ENCODE measurements at places on chromosomes 12 and 14.
A peak's percentile ranks its signal among the peaks of the same experiment; 100 is the strongest.

DNA sequence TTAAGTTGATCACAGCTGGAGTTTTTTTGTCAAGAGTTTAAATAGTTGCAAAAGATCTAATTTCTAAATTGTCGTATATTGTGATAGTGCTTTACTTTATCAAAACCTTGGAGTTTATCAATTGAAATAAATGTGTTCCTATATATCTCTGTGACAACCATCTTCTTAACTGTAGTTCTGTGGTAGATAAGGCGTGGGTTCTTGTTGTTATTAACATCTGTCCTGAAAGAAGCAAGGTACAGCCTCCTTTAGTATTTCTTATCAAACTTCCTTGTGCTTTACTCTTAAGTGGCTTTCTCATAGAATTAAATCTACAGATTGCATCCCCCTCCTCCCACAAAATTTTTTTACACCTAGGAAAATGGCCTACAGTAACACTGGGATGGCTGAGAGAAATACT, 7.3 kb downstream of the SCYL2 start:
- no peak for DNase-seq

DNA sequence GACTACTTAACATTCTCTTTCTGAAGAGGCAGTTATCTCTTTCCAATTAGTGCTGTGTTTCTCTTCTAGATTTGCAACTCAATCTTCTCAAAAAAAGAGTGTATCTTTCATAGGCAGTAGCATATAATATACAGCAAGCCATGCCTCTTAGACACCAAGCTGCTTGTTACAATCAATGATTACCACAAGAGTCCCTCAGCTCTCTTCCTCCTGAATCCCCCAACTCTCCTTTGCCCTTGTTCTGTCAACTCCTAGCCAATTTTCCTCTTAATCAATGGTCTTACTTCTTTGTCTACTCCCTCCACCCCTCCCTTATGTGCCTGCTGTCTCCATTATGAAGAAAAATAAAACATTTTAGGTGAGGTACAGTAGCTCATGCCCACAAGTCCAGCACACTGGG, 2.6 kb downstream of the TMTC1 start:
- no peak for DNase-seq

- DNase-seq = no peak
Observed at GRCh38 chr12:52006726-52007157, at the start of gene TAMALIN. TAMALIN (plus strand) TSS chr12:52006946; CDS start chr12:52007020, 74 bp downstream.

- peak; percentile 75 for DNase-seq
Observed at GRCh38 chr12:110619534-110619953, 5.6 kb downstream of the TCTN1 start.

DNA sequence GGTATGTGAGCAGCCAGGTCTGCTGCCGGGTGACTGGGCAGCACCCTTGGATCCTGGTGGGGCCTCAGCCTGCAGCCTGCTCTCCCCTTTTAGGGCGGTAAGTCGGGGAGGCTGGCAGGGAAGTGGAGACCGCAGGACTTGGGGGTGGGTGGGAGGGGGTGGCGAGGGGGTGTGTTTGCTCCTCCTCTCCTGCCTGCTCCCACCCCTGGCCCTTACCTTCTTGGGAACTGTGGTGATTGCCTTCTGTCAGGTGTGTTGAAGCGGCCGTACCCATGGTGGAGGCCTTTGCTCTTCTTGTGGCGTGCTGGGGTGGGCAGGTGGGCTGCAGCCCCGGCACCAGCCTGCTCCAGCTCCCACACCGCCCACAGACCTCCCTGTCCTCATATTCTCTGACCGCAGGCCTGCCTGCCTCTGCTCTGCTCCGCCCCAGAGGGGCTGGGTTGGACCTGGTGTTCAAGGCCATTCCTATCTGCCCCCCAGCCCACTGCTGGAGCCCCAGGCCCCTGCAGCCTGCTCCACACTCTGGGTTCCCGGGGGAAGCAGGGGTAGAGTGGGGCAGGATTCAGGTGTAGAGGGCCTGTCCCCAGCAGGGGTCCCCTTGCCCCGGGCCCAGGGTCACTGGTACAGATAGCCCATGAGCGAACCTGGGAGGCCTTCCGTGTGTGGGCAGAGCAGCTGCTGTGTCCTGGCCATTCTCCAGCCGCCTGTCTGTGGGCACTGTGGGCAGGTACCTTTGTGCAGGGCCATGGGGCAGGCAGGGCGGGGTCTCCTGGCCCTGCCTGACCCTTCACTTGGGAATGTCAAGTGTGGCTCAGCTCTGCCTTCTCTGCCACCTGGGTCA, 5.2 kb downstream of the TEDC1 start:
- no peak for DNase-seq

GRCh38 chr14:53408175-53408879, 255.2 kb upstream of the DDHD1 start:
- DNase-seq = no peak

GRCh38 chr12:122480753-122481152, 20.0 kb downstream of the ZCCHC8 start:
- DNase-seq = no peak

DNA sequence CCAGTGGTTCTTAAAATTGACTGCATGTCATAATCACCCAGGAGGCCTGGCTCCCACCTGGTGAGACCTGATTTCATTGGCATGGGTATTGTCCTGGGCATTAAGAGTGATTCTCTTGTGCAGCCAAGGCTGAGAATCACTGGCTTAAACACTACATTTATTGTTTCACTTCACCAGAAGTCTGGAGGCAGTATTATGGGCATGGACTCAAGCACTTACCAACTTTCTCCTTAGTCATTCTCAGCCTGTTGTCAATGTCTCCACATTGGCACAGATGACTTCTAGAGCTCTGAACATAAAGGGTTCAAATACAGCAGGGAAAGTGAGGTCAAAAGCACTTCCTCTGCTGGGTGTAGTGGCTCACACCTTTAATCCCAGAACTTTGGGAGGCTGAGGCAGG, 25.6 kb upstream of the GCH1 start:
- no peak for DNase-seq

DNA sequence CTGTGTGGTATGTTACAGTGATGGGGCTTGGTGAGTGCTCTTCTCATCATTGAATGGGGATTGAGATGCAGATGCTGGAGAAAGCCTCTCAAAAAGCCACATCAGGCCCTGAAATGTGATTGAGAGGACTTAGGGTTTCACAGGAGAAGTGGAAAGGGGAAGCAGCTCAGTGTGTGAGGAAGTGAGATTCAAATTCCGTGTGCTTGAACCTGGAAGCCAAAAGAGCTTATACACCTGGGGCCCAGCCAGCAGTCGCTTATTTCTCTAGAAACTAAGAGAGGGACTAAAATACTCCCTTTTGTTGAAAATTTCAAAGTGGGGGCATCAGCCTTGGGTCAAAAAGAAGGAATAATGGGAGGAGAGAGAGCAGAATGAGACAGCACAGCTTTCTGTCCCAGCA, 39.1 kb upstream of the GZMB start:
- DNase-seq = peak; percentile 77

DNA sequence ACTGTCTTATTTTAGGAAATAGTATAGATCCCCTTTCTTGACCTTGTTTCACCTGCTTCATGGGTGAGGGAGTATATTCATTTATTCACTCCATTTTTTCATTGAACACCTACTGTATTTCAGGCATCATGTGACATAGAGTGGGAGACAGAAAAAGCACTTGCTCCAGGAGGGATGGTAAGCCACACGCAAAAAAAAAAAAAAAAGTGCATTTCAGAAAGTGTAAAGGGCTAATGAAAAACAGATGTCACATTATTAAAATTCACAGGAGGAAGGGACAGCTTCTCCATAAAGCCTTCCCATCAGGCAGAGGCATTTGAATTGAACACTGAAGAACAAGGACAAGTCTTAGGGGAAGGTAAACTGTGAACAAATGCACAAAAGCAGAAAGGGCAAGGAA, 7.5 kb downstream of the SLC8A3 start:
- no peak for DNase-seq

DNA sequence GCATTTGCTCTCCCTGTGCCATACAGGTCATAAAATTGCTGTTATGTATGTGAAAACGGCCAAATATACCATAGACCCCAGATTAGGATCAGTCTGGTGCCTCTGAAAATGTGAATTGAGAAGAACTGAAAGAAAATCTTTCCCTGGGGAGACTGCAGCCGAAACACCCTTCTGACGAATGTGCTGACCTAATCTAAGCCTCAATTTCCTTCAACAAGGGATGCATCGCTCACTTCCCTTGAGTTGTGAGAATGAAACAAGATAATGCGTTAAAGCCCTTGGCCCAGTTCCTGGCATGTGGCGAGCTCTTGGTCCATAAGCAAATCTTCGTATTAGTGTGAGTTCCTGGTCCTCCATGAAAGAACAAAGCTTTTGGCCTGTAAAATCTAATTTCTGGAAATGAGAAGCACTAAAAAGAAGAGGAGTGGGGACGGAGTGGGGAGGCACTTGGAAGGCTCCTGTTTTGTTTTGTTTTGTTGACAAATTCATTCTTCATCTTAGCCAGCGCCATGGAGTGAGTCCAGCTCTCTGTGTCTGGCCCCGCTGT, 49.5 kb upstream of the RTRAF start:
- DNase-seq = no peak

- DNase-seq = no peak
Observed at GRCh38 chr14:100851946-100852620, 26.2 kb downstream of the MEG3 start.

DNA sequence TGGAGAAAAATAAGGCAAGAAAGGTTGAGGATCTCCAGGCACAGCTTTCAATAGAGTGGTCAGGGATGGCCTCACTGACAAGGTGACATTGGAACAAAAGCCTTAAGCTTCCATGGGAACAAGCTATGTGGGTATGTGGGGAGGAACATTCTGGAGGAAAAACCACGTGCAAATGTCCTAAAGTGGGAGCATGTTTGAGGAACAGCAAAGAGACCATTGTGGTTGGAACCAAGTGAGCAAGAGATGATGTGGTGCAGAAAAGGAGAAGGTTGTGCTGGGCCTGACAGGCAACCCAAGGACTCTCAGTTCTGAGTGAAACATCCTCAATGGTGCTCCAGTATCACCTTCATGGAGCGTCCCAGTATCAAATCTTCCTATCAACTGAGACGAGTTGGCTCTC, 184.0 kb downstream of the CAND1 start:
- no peak for DNase-seq

GRCh38 chr12:124620606-124621295, 53.3 kb upstream of the NCOR2 start:
- no peak for DNase-seq

DNA sequence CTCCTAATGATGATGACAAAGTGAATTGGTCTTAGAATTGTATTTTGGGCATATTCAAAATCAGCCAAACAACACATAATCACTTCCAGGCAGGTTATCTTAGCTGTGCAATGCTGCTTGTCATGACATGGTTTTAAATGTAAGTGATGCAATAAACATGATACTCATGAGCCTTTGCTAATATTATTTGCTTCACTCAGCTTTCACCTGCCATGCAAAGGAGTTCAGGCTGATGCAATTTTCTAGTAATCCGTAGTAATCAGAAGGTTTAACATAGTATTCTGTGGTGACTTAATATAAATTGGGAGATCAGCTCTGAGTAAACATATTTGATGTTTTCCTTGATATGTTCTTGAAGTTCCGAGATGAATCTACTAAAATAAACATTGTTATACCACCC, 29.1 kb downstream of the TMEM260 start:
- DNase-seq = peak; percentile 3

DNA sequence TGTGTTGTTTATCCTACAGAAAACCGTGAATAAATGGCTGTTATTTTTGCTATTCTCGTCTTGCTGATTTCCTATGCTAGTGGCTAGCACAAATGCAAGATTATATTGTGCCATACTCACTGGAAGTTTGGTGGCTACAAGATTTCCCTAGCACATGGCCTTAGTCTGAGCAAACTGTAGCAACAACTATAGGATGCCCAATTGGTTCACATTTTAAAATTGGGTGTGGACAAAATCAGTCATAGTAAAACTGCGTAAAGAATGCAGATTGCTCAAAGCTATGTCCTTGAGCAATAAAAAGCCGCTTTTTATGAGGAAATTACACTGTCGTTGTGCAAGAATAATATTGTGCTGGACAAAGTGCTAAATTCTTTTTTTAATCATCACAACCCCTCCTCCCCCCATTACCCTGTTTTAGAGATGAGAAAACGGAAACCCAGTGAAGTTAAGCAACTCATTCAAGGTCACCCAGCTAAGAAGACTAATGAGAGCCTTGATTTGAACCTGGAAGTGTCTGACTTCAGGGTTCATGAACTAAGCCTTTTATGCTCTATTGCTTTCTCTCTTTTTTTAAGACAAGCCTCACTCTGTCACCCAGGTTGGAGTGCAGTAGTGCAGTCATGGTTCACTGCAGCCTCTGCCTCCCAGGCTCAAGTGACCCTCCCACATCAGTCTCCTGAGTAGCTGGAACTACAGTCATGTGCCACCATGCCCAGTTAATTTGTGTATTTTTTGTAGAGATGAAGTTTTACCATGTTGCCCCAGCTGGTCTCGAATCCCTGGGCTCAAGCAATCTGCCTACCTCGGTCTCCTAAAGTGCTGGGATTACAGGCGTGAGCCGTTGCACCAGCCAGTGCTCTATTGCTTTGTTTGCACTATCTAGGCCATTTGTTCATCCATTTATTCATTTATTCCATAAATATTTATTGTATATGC, 73.6 kb downstream of the SRGAP1 start:
- peak; percentile 20 for DNase-seq

- no peak for DNase-seq
Observed at GRCh38 chr12:68119250-68119649, 40.3 kb downstream of the IFNG start.

GRCh38 chr12:108365324-108365723, 26.2 kb upstream of the CMKLR1 start:
- no peak for DNase-seq

GRCh38 chr14:68451696-68452373, 341.0 kb downstream of the ZFP36L1 start:
- DNase-seq = no peak

DNA sequence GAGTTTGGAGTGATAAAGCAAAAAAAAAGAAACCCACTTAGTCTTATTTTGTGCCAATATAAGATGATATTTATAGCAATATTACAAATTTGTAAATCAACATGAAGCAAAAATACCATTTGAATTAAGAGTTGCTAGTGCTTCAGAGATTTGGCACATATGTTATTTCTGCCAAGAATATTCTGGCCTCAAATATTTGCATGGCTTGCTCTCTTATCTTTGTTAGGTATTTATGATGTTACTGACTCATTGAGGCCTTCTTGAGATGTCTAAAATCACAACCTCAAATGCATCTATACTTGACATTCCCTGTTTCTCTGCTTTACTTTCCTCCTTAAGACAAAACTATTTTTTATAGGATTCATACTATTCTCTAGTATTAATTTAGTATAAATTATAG, 301.5 kb downstream of the NELL2 start:
- no peak for DNase-seq

- DNase-seq = no peak
Observed at GRCh38 chr12:108129017-108129812, at the start of gene WSCD2. WSCD2 (plus strand) TSS chr12:108129288; CDS start chr12:108195833, 66,545 bp downstream.

- DNase-seq = no peak
Observed at GRCh38 chr14:105836730-105837129, 310.3 kb downstream of the TMEM121 start.

GRCh38 chr12:26239122-26239851, 43.9 kb downstream of the SSPN start:
- no peak for DNase-seq

GRCh38 chr14:95063391-95063790, 93.9 kb downstream of the DICER1 start:
- DNase-seq = no peak

All from OCI-LY7 (cell line).